ENCODE measurements at places on chromosomes 1 and 21. TPM values are rescaled to one million over a fixed set of nuclear protein-coding genes. Genes with fewer than 3 reads are reported as not detected.

DNA sequence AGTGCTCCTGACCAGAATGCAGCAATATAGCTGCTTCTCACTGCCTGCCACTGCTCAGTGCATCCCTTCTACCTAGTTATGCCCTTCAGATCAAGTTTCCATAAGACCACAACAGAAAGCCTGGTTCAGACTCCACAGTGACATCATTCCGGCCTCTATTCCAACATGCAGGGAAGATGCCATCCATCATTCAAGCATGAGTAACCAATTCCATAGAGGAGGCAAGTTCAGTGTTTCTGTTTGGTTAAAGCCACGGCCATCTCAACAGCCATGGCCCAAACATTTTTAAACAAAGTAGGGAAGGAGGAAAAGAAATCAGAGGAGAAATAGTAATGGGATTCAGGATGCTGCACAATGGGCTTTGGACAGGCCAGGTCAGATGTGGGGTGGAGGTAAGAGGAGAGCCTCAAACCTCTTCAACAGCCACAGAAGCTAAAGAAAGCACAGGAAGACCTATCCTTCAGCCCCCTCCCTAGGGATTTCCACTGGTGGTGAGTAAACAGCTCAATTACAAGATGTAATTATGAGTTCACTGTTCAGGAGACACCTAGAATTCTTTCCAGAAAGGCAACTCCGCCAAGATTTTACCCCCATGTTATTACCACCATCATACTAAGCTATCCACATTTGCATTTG, 484.9 kb downstream of the SETD4 start:
- no peak for DNase-seq

DNA sequence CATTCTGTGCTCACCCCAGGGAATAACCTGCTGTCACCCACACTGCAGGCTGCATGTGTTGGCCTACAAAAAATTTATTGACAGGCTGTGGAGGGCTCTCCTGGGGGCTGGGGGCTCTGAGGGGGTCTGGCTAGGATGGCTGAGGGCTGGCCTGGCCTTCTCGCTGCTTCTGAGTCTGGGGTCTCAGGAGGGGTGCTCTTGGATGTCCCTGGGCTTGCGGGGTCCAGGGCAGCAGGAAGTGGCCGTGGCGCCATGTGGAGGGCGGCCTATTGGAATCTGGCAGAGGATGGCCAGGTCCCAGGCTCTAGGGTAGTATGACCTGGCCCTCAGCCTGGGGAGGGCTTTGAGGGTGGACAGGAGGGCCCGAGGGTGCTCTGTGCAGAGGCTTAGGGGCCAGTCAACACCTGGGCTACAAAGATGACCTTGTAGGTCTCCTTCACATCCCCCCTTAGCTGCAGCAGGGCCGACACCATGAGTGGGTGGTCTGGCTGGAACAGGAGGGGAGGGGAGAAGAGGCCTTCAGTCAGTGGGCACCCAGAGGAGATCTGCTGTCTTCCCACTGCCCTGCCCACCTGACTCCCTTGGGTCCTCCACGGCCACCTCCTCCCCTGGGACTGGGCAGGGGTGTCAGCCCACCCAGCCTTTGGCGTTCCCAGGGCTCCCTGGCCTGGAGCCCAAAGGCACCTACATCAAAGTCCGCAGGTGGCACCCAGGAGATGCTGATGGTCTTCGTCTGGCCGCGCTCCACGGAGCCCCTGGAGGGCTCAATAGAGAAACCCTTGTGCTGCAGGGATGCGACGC, 3.0 kb upstream of the TMEM52 start:
- DNase-seq: no peak

DNA sequence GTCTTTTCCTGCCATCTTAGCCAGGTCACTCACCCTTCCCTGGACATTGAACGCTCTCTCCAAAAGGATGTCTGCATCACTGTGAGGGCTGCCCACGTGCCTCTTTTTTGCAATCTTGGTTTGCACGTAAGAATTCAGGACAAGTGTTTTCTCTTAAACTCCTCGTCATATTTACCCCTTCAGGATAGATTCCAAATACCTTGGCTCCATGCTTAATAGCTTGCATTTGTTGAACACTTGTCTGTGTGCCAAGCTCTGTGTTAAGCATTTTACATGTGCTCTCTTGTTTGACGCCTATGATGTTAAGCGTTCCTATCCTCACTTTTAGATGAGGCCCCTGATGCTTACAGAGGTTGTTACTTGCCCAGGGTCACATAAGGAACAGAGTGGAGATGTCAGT, 29.8 kb downstream of the RCSD1 start:
- DNase-seq: no peak

DNA sequence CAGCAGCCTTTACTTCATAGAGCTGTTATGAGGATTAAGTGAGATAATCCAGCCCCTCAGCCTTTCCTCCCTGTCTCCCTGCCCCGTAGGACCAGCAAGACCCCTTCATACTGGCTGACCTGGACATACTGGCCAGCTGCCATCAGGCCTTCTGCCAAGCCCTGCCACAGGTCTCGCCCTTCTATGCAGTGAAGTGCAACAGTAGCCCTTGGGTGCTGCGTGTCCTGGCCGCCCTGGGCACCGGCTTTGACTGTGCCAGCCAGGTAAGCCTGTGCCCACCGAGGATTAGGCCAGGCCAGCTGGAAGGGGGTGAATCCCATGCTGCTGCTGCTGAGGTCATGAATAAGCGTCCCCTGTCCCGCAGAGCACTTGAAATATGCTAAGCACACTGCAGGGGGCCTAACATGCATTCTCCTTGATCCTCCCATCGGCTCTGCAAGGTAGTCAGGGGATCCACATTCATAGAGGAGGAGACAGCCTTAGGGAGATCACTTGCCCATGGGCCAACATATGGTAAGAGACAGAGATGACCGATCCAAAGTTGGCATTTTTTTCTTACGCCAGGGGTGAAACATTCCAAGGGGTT, 73.3 kb upstream of the TINAGL1 start:
- DNase-seq: no peak

DNA sequence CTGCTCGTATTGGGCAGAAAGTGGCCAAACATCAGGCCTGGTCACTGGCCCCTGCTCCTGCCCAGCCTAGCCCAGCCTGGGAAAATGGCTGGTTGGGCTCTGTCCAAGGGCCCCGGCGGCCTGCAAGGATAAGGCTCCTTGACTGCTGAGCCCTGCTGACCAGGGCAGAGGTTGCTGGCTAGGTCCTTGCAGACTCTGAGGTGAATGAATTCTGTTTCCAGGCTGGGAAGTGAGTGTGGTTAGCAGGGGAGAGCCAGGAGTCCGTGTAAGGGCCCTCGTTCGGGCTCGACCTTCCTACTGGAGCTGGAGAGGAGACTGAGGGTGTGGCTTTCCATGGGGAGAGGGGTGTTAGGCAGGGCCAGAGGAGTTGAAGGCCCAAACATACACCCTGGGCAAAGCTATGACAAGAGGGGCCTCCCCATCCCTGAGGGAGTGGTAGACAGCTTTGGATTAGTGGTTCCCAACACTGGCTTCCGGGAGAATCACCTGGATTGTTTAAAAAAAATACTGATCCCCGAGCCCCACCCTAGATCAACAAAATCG, 20.6 kb downstream of the CSF1 start:
- no peak for DNase-seq

GRCh38 chr1:202915146-202915545, 11.9 kb downstream of the KLHL12 start:
- no peak for DNase-seq

Gene VASH2
- total RNA-seq: 0.14 TPM

GRCh38 chr1:107640207-107640606, 324.8 kb downstream of the VAV3 start:
- DNase-seq: no peak

DNA sequence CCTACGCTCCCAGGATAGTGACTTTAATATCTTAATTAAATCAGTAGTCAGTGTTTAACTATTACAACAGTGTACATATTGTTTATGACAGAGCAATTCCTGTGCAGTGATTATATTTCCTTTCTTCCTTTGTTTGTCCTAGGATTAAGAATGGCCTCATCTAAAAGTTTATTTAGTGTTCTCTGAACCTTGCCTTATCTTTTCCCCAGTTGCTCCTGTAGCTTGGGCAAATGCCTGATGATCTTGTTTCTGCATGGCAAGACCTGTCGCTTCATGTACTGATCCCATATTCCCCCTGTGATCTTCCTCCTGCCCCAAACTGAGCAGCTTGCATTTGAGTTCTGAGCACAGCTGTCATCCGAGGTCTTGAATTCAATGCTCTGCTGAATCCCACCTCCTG, 69.1 kb upstream of the STUM start:
- no peak for DNase-seq

Gene ZNF648
- not detected for total RNA-seq

All from thoracic aorta (tissue), 2 donors.